ENCODE measurements at places on chromosomes 6 and 20.

DNA sequence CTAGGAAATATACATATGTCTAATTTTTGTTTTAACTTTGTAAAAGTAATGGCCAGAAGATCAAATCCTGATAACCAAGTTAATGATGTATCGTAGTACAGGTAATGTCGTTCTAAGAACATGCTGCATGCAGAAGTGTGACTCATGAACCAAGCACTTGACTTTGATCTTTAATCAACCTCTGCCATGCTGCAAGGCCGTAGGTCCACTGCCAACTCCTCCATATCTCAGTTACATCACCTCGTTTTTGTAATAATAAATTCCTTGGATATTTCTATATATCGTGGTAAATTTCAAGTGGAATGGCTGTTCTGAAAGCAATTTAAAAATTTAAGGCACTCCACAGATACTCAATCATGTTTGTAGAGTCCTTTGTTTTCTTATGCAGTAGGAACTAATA is 771.7 kb downstream of the EPHA7 start:
- no peak for DNase-seq

GRCh38 chr6:166085500-166085899 is 82.2 kb downstream of the TBXT start:
- DNase-seq: no peak

- no peak for DNase-seq
Measured at GRCh38 chr6:10949579-10950490, 63.0 kb downstream of the SYCP2L start.

GRCh38 chr20:8121666-8122065 is 10.4 kb upstream of the PLCB1 start:
- DNase-seq: no peak

- no peak for DNase-seq
Measured at GRCh38 chr6:68738039-68738438, 103.0 kb downstream of the ADGRB3 start.

GRCh38 chr20:62053465-62054196 is 12.1 kb downstream of the TAF4 start:
- DNase-seq: no peak

DNA sequence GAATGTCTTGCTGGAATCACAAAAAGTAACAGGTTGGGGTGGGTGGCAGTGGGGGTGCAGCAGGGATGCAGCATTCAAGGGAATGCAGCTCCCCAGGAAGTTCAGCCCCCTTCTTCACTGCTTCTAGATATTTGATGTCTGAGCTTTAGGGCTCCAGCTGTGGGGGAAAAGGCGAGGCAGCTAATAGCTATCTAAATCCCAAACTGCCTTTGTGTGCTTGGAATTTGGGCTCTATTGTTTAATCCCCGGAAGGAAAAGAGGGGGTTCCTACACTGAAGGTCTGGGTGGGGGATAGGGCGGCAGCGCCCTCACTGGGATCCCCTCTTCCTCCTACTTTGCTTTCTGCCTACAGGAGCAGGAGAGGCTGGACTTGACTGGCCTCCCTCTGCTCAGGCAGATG is 116.5 kb downstream of the SOBP start:
- no peak for DNase-seq

DNA sequence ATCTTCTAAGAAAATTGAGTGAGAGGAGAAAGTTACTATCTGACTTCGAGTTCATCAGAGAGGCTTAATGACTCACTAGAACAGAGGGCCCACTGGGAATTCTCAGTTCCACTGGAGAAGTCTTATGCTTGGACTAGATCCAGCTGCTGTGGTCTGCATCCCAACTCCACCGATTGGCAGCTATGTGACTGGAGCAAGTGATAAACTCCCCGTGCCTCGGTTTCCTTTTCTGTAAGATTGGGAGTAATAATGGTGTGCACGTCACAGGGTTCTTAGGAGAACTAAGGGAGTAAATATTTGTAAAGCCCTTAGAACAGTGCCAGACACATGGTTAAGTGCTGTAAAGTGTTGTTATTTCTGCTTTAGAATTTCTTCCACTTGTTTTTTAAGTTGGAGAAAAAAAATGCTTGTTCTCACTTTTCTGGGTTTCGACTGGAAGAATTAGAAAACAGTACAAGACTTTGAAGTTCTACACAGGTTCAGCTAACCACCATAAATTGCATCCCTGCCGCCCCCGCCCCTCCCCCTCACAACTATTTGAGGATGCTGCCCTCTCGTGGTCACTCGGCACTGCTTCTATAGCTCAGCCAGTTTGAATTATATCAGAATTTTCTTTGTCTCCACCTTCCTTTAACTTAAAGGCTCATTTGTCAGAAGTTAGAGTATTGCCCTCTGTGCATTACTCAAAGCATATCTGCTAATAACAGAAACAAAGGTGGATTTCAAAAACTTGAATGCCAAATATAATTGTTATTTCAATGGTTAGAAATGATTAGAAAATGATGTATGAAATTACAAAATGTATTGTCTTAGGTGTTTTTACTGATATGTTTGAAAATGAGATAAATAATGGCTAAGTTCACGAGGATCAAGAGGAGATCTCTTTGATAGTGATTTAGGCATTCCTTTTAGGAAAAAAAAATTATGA is 95.0 kb upstream of the IFNGR1 start:
- DNase-seq: peak; percentile 67

DNA sequence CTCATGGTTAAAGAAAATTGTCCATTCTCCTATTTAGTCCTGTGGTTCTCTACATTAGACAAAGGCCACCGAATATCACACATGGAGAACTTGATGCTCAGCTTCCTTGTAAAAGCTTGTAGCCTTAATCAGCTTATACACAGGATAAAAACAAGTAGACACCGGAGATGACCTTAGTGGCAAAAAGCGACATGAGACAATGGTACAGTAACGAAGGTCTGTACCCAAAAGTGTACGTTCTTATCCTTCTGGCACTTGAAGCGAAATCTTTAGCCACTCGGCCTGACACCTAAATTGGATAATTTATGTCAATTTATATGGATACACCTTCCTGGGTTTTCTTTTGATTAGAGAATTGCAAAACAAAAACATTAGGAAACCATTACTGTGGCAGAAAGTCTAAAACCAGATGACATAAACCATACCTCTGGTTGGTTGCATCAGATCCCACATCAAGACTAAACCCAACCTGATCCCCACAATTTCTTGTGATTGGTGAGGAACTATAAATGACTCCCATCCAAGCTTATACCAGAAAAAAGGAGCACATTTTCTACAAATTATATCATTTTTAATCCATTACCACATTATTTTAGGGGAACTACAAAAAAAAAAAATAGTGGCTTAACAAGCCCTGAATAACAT is 6.1 kb downstream of the RBM39 start:
- DNase-seq: no peak

DNA sequence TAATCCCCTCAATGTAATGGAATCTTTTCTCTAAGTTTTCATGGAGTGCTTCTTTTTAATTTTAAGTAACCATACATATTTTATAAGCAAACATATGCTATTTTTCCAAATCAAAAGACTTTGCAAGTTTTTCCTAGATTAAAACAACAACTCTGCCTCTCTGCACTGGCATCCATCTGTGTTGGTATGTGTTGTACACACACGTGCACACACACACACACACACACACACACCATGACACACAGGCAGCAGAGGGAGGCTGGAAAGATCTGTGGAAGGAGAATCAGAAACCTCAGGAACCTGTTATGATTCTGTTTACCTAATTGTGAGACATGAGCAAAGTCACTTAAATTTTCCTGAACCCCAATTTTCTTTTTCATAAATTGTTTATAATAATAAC is 295.0 kb upstream of the PRDM1 start:
- DNase-seq: no peak

GRCh38 chr20:24677626-24678315 is 208.3 kb downstream of the SYNDIG1 start:
- no peak for DNase-seq

- no peak for DNase-seq
Measured at GRCh38 chr6:11812951-11813350, 34.3 kb upstream of the ADTRP start.

DNA sequence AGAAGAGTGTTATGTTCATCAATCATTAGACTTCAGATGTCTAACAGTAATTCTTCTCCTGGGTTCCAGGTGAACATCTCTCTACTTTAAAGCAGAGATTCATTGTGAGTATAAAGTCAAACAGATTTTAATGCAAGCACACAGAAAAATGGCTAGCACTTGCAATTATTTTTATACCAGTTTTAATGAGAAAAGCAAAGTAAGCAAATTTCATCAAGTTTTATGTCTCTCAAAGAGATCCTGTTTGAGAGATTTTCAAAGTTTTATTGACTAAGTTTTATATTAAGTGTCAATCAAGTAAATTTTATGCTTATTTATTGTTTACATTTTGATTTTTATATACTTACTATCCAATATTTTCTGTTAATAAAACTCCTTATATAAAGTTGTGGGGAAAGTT is 1628.5 kb downstream of the HACE1 start:
- no peak for DNase-seq

DNA sequence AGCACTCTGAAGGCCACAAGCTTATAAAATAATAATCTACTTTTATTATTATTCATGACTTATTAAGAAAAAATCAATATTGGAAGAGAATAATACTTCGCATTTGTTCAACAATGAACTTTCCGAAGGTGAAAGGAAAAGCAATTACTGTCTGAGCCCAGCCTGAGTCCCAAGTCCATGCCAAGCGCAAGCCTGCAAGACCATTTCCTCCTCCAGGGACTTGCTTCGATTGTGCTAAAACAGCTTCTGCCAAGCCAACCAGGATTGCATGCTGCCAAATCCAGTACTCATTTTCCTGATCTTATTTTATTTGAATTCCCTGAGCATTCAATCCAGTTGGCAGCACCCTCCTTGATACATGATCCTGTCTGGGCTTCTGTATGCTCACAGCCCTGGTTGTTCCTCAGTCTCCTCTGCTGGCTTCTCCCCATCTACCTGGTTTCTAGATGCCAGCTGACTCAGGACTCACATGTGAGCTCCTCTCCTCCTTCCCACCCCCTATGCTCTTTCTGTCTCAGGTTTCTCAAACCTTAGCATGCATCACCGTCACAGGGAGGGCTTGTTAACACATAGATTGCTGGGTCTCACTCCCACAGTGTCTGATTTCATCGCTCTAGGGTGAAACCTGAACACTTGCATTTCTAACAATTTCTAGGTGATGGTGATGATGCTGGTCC is 55.9 kb upstream of the PSMF1 start:
- no peak for DNase-seq

DNA sequence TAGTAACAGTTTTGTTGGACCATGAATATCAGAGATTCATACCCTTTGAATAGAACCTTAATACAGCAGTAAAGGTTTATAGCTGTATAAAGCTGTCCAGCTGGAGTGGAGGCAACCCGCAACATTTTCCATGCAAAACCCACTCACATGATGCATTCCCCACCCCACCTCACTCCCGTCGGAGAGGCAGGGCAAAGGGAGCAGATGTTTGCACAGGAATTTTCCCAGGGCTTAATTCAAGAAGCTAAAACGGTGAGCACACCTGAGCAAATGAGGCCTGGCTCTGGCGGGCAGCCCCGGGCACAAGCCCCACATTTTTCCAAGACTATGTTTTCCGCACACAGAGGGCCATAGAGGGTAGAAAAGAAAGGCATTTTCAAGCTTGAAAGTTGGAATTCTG is 191.7 kb downstream of the FOXC1 start:
- no peak for DNase-seq

- no peak for DNase-seq
Measured at GRCh38 chr20:56447227-56447626, 21.2 kb upstream of the RTF2 start.

GRCh38 chr6:10831609-10832008 is 6.7 kb downstream of the MAK start:
- DNase-seq: no peak

DNA sequence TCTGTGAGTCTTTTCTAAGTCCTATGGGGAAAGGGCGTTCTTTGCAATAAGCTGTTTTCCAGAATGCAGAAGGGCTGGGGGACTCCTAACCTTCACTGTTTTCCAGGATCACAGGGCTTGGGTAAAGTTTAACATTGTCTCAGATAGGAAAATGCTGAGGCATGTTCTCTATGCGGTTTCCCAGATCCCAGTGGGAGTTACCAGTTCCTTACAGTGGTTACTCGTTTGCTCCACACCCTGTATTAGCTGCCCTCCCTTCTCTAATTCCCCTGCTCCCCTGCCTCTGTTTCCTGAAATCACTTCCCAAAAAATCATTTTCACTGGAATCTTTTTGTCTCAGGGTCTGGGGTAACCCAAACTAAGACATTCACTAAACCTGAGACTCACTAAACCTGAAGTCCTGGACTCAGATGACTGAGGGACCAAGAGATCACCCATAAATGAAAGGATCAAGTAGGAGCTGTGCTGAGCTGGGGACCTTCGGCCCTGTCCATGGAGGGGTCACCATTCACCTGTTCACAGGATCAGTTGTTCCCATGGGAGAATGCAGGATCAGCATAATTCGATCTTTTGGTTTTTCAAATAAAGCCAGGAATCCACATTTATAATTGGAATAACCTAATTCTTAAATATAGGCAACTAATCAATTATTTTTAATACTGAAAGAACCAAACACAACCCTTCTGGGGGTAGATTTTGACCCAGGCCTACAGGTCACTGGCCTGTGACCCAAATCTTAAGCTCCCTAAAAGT is 76.2 kb downstream of the ISM1 start:
- DNase-seq: no peak

GRCh38 chr6:16698162-16698533 is 63.1 kb downstream of the ATXN1 start:
- no peak for DNase-seq

- DNase-seq: no peak
Measured at GRCh38 chr20:63004607-63005364, 2.0 kb downstream of the BHLHE23 start.

DNA sequence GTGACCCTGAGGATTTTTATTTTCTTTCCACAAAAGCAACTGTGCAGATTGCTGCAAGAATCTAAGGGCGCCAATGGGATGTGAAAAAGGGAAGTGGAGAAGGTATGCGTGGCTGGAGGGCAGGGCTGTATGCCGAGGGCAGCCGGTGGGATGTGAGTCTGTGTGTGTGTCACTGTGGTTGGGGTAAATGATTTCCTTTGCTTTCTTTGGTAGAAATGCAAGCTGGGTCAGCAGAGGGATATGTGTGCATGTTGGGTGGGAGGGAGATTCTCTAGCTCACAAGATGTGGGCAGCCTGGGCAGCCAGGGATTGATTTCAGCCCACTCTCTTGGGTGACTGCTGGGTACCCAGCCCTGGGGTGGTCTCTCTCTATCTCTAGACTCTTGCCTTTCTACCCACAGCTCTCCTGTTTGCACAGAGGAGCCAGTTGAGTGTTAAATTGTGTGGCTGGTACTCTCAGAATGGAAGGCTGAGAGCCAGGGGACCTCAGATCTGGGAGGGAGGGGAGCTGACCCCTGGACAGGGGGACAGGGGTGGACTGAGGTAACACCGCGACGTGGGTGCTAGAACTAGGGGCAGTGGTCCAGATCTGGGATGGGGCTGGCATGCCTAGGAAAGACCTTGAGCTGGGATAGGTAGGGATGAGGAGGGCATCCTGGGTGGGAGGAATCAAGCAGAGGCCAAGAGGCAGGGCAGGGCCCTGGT is 136.8 kb upstream of the RNF24 start:
- DNase-seq: no peak

DNA sequence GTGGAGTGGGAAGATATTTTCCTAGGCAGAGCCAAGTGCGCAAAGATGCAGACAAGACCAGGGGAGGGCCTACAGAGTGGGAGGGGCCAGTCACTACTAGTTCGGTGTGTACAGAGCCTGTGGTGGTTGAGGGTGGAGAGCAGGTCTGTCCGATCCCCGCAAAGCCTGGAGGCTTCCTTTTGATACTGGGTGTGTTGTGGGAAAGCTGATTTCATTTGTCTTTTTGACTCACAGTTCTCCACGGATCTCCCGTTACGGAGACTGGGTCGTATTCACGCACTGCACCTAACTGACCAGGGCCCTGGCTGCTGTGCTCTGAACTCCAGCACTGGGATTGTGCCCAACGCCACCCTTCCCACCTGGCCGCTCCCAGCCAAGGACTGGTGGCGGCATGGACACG is 1.4 kb upstream of the TIAM2 start:
- no peak for DNase-seq

- no peak for DNase-seq
Measured at GRCh38 chr6:131958542-131959470, 7.6 kb upstream of the CCN2 start.
